ENCODE measurements at places on chromosomes 12 and 14. TPM values are rescaled to one million over a fixed set of nuclear protein-coding genes. Genes with fewer than 3 reads are reported as not detected.

Gene KRT71
- total RNA-seq, result not detected

Gene TMED8
- total RNA-seq, result 4.6 TPM

Gene FLVCR2
- 7.0 TPM for total RNA-seq

Gene CFAP251
- total RNA-seq, result 18.3 TPM

Gene PROX2
- total RNA-seq, result not detected

Gene CD69
- total RNA-seq, result 0.68 TPM

Gene B4GALNT1
- 0.04 TPM for total RNA-seq

Gene GPR65
- 0.20 TPM for total RNA-seq

Gene BMAL2
- 58.3 TPM for total RNA-seq
